Small intestine (tissue), 16 donors: ENCODE measurements at places on chromosomes 4 and X. TPM values are rescaled to one million over a fixed set of nuclear protein-coding genes. Genes with fewer than 3 reads are reported as not detected.
A peak's percentile ranks its signal among the peaks of the same experiment; 100 is the strongest.

F8A2 gene
- polyA plus RNA-seq = not detected

VSIG4 gene
- 19.7 TPM for polyA plus RNA-seq

SCOC gene
- polyA plus RNA-seq = 81.9 TPM

STK32B gene
- 0.75 TPM for polyA plus RNA-seq

PARM1 gene
- polyA plus RNA-seq = 80.9 TPM

VEGFD gene
- polyA plus RNA-seq = 1.1 TPM

NDUFC1 gene
- 172 TPM for polyA plus RNA-seq

MAGEA10 gene
- polyA plus RNA-seq = not detected

NLRP2B gene
- polyA plus RNA-seq = not detected

DNA sequence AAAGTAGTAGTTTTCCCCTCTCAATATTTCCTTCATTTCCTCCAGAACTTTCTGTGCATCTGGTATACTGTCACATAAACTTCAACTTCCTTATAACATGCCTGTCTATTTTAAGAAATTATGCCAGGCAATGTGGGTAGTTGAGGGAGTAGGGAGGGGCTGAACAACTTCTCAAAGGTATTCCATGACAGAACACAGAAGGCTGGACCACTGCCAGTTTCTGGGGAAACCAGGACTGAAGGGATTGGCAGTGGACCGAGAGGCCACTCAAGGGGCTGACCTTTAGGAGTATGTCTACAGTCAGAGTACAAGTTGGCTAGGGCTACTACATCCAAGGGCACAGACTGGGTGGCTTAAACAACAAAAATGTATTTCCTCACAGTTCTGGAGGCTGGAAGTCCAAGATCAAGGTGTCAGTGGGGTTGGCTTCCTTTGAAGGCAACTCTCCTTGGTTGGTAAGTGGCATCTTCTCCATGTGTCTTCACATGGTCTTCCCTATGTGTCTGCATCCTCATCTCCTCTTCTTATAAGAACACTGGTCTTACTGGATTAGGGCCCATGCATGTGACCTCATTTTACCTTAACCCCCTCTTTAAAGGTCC, 6.9 kb downstream of the SH3RF1 start:
- no peak overlapping the region for H3K4me3 ChIP-seq
- DNase-seq = no peak
- no peak overlapping the region for H3K27ac ChIP-seq
- H3K4me1 ChIP-seq = no peaks in the 10 kb centered on the region

GRCh38 chr4:108030332-108030731, 40.6 kb downstream of the HADH start:
- DNase-seq = peak; percentile 42
- no peak overlapping the region for H3K27ac ChIP-seq
- peaks cover 60% of the 10 kb centered on the region for H3K36me3 ChIP-seq
- no peak overlapping the region for H3K4me3 ChIP-seq

- peaks cover 3% of the 10 kb centered on the region for H3K27me3 ChIP-seq
- no peak for DNase-seq
- no peaks in the 10 kb centered on the region for H3K4me1 ChIP-seq
Measured at GRCh38 chr4:56531823-56532222, 26.2 kb downstream of the ARL9 start.

- H3K36me3 ChIP-seq = no peaks in the 10 kb centered on the region
- H3K4me1 ChIP-seq = no peaks in the 10 kb centered on the region
- H3K4me3 ChIP-seq = no peak overlapping the region
- no peaks in the 10 kb centered on the region for H3K27me3 ChIP-seq
Measured at GRCh38 chr4:78129383-78130108, 72.4 kb downstream of the FRAS1 start.

DNA sequence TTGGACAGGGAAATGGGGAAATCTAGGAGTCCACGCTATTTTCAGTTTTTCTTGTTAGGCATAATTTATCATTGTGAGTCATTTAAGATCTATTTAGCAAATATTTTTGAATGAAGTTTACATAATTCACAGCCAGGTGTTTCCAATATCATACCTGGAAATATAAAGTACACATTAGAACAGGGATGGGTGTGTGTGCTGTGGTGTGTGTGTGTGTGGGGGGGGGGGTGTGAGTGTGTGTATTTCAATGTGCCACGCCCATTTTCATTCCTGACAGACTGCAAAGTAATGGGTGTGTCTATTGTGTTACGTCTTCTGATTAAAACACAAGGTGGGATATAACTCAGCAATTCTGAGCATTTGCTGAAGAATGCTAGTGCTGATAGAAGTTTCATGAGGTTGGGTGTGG, 33.2 kb downstream of the ARHGAP10 start:
- no peaks in the 10 kb centered on the region for H3K4me1 ChIP-seq
- peak; percentile 39 for DNase-seq

DNA sequence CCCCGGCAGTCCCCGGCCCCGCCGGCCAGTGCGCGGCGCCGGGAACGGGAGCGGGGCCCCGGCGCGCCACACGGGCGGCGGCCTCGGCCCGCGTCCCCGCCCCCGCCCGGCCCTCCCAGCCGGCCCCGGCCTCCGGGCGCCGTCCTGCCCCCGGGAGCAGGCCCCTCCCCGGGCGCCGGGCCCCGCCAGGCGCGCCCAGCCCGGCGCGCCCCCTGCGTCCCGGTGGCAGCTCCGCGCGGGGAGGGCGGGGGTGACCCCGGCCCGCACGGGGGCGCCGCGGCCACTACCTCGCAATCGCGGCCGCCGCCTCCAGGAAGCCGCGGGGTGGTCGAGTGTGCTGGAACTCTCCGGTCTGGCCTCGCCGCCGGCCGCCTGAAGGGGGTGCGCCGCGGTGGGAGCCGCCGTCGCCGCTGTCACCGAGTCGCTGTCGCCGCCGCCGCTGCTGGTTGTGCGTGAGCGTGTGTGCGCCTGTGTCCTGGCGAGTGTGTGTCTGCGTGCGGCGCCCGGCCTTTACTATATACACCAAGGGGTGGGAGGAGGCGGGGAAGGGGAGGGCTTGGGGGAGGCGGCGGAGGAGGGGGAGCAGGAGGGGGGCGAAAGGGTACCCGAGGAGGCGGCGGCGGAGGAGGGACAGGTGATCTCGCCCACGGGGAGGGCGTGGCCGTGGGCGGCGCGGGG, at the start of gene RAI2:
TSS of gene RAI2 (minus strand) at position 488 of the 678 bp plus-strand sequence. CDS start 59,288 bp downstream, outside the sequence.
- no peaks in the 10 kb centered on the region for H3K4me1 ChIP-seq
- peak; percentile 43 for DNase-seq
- H3K4me3 ChIP-seq = peak within 1 kb of the TSS; percentile 40
- H3K27ac ChIP-seq = peak within 1 kb of the TSS; percentile 74
- H3K27me3 ChIP-seq = peaks cover 18% of the 10 kb centered on the region
- H3K36me3 ChIP-seq = no peaks in the 10 kb centered on the region

GRCh38 chr4:37715889-37716402, 29.8 kb upstream of the RELL1 start:
- H3K4me3 ChIP-seq = no peak overlapping the region
- H3K36me3 ChIP-seq = no peaks in the 10 kb centered on the region
- H3K27me3 ChIP-seq = no peaks in the 10 kb centered on the region
- peaks cover 16% of the 10 kb centered on the region for H3K4me1 ChIP-seq
- DNase-seq = peak; percentile 89

DNA sequence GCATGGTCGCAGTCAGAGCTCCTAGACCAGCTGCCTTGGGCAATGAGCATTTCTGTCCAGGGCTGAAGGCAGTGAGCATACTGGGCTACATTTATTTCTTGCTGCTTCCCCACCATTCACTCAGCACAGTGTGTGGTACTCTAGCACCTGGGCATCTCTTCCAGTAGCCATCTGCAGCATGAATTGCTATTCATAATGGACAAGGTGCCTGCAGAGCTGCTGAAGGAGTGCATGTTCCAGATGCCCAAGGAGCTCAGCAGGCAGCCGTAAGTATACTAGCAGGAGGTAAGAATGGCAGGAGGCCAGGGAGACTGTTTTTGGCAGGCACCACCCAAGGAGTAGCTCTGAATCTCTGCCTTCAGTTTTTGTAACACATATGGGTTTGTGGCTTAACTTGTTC, 110.4 kb upstream of the RXFP1 start:
- H3K27ac ChIP-seq = no peak overlapping the region
- H3K4me1 ChIP-seq = no peaks in the 10 kb centered on the region
- DNase-seq = no peak
- no peaks in the 10 kb centered on the region for H3K27me3 ChIP-seq
- H3K36me3 ChIP-seq = no peaks in the 10 kb centered on the region
- no peak overlapping the region for H3K4me3 ChIP-seq

GRCh38 chr4:10023806-10024205, 2.5 kb upstream of the SLC2A9 start:
- no peak overlapping the region for H3K4me3 ChIP-seq
- no peaks in the 10 kb centered on the region for H3K36me3 ChIP-seq
- H3K4me1 ChIP-seq = no peaks in the 10 kb centered on the region
- H3K27ac ChIP-seq = no peak overlapping the region

DNA sequence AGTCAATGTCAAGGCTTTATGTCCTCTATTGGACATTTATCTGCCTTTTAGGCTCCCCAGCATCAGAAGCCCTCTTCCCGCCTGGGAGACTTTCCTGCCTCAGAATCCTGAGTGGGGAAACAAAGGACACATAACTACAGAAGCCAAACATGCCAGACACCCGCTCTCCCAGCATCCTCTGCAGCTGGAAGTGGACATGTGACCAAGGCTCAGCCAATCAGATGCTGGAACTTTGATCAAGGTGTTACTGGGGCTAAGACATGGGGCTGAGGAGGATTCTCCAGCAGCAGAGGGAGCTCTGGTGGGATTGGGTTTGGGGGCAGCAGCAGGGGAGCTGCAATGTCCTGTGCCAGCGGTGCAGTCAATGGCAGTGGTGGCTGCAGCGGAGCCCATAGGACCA, 19.5 kb downstream of the SLC2A9 start:
- H3K4me3 ChIP-seq = no peak overlapping the region
- H3K27ac ChIP-seq = peak overlapping the region; percentile 38

GRCh38 chr4:146342600-146343192, 128.4 kb downstream of the REELD1 start:
- H3K4me1 ChIP-seq = no peaks in the 10 kb centered on the region
- DNase-seq = peak; percentile 41
- no peaks in the 10 kb centered on the region for H3K27me3 ChIP-seq
- no peak overlapping the region for H3K4me3 ChIP-seq

GRCh38 chrX:66014556-66014955, 25.3 kb downstream of the VSIG4 start:
- no peaks in the 10 kb centered on the region for H3K27me3 ChIP-seq
- H3K36me3 ChIP-seq = no peaks in the 10 kb centered on the region
- no peak for DNase-seq
- peaks cover 3% of the 10 kb centered on the region for H3K4me1 ChIP-seq
- H3K4me3 ChIP-seq = no peak overlapping the region

DNA sequence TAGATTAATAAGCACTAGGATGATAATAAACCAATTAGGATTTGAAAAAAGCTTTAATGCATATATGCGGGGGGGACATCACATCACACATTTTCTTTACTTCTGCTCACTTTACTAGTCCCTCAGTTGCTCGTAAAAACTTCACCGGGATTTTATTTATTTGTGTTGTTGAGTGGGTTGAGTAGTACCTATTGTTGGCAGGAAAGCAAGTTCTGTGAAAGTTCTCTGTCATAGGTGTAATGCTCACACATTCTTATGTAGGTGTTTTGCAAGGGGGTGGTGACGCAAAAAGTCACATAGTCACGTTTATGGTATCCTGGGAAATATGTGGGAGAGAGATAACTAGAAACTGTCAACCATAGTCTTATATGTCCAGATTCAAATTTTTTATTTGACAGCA, 65.3 kb downstream of the PDLIM5 start:
- DNase-seq = peak; percentile 42
- H3K36me3 ChIP-seq = no peaks in the 10 kb centered on the region
- no peaks in the 10 kb centered on the region for H3K4me1 ChIP-seq
- H3K27me3 ChIP-seq = no peaks in the 10 kb centered on the region

- no peaks in the 10 kb centered on the region for H3K27me3 ChIP-seq
- DNase-seq = no peak
- no peaks in the 10 kb centered on the region for H3K4me1 ChIP-seq
- H3K4me3 ChIP-seq = no peak overlapping the region
Measured at GRCh38 chr4:53055274-53055673, 193.2 kb downstream of the RASL11B start.

DNA sequence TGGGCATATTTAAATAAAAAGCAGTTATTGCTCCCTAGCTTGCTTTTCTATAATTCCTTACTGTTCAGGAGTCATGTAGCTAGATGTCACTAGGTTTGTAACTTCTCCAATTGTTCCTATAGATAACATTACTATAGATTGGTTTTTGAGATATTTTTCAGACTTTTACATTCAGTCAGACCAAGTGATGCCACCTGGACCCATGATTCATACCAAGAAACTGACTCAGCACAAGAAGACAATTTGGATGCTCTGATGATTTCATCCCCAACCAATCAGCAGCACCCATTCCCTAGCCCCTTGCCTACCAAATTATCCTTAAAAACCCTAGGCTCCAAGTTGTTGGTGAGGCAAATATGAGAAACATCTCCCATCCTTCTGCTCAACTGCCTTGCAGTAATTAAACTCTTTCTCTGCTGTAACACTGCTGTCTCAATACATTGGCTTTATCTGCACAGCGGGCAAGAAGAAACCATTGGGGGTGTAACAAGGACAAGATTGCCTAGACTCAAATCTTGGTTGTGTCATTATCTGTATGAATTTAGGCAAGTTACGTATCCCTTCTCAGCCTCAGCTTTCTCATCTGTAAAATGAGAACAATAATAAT, 11.8 kb upstream of the NEIL3 start:
- H3K4me1 ChIP-seq = no peaks in the 10 kb centered on the region
- H3K27ac ChIP-seq = no peak overlapping the region
- H3K4me3 ChIP-seq = no peak overlapping the region
- DNase-seq = no peak
- H3K36me3 ChIP-seq = no peaks in the 10 kb centered on the region

DNA sequence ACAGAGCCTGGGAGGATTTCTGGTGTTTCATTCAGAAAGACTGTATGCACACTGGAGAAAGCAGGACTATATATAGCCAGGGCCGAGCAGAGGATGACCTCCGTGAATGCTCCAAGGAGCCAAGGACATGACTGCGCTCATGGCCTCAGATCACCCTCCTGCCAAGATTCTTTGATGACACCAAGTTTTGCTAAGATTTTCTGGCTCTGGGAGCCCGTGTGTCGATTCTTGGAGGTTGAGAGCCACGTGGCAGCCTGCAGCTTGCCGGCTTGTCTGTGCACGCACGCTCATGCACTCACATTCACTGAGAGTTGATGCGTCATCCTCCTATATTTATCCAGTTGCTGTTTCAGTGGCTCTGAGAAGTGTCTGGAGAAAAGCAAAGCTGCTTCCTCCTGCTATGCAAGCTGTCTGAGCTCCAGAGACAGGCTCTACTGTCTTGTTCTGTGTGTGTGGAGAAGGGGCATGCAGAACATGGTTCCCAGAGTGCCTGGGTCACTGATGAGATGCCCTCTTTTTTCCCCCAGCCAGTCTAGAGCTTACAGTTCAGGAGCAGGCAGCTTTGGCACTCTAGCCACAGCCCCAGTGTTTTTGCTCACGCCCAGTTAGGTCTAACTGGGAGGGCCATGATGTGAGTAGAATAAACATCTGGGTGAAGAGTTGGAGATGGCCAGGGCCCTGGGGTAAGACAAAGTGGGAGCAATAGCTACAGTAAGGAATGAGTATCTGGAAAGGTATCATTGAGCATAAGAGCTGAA, 64.9 kb upstream of the SCOC start:
- H3K36me3 ChIP-seq = no peaks in the 10 kb centered on the region
- peak overlapping the region; percentile 24 for H3K27ac ChIP-seq
- no peaks in the 10 kb centered on the region for H3K27me3 ChIP-seq
- H3K4me1 ChIP-seq = no peaks in the 10 kb centered on the region
- no peak overlapping the region for H3K4me3 ChIP-seq
- DNase-seq = no peak

GRCh38 chr4:78939667-78940008, 400 bp upstream of the PAQR3 start:
- H3K4me1 ChIP-seq = peaks cover 20% of the 10 kb centered on the region
- H3K27me3 ChIP-seq = no peaks in the 10 kb centered on the region
- peak overlapping the region; percentile 75 for H3K27ac ChIP-seq
- no peak for DNase-seq
- no peaks in the 10 kb centered on the region for H3K36me3 ChIP-seq
- peak overlapping the region; percentile 51 for H3K4me3 ChIP-seq
